ENCODE measurements at places on chromosomes 1 and 21.

GRCh38 chr1:111924786-111925185 lies 64.7 kb downstream of the KCND3 start:
- no peak for DNase-seq

DNA sequence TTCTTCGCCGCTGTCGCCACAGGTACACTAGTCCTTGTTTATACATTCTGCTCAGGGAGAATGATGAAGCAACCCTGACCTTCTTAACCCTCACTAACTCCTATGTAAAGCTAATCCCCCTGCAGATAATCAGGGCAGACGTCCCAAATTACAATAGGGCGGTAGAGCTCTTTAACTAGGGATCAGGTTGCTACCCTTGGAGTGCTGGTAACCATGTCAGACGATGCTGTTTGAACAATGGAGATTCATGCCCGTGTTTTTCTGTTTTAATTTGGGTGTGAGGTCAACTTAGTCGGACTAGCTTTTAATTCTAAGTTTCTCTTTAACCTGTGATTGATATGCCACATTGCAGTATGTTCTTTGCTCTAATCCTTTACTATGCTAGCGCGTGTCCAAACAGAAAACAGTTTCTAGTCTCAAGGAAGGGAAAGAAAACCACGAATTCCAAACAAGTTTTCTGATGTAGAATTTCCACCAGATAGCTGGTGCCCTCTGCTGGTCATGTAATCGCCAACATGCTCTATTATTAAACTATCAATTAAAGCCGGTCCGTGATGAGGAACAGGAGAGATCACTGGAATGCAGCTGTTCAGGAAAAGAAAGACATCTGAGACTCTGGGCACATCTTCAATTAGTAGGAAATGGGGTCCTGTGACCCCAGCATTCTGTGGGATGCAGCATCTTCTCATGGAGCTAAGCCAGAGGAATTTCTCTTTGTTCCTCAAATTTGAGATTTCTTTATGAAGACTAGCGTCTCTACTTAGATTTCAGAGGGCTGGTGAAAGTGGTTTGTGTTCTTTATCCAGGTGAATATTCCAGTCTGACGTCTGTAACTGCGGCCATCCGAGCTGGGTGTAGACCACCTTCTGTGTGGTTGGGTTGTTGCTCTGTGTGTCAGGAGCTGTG lies 18.3 kb upstream of the VAMP3 start:
- DNase-seq, result no peak

DNA sequence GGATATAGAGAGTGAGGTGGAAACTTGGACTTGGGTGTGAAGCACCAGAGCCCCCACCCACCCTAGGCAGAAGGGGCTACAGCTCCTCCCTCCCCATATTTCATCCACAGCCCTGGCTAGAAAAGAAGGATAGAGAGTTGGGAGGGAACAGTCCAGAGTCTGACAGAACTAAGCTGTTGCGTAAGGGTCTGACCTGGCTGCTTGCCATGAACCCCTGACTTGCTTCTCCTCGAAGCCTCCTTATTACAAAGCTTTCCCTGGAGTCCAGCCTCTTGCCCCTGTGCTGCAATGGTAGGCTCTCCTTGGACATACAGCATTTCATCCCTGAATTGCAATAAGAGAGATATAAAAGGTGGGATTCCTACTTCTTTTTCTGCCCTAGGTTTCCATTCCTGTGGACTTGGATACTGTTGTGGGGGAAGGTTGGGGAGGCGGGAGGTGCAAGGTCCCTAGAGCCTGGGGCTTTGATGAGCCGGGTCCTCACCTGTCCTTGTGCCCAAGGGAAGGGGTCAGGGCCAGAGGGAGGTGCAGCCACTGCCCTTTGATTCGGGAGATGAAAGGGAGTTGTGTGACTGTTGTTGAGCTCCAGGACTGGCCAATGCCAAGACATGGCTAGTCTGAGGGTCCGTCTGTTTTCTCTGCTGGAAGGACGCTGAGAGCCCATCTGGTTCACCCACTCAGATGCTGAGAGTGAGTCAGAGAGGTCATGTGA lies 2.7 kb downstream of the RHBG start:
- DNase-seq, result no peak

- DNase-seq, result no peak
Measured at GRCh38 chr1:240091614-240092300, at the start of gene FMN2. TSS of gene FMN2 (plus strand) at chr1:240091883. CDS start at chr1:240092110, 227 bp downstream.

DNA sequence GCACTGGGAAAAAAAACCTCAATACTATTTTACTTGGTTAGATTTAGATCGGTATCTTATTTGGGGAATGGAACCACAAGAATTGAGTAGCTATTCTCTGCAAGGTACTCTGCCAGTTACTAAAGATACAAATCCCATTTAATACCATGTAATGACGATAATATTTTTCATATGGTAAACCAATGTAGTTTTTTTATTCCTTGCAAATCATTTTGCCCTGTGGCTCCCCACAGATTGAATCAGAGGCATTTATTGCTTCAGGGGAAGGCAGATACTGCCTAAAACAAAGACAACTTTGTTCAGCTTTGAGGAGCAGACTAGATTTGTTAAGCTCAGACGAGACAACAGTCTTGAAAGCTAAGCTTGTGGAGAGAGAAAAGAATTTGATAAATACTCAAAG lies 226.7 kb upstream of the RUNX1 start:
- no peak for DNase-seq

GRCh38 chr1:5393603-5394002 lies 598.6 kb downstream of the NPHP4 start:
- DNase-seq, result no peak

GRCh38 chr1:200176798-200177197 lies 149.3 kb downstream of the NR5A2 start:
- DNase-seq, result no peak

GRCh38 chr1:172561252-172561651 lies 28.3 kb downstream of the SUCO start:
- DNase-seq, result no peak

GRCh38 chr1:185207170-185207569 lies 50.2 kb downstream of the SWT1 start:
- DNase-seq, result no peak

GRCh38 chr1:11444907-11445306 lies 34.0 kb upstream of the DISP3 start:
- DNase-seq, result no peak

DNA sequence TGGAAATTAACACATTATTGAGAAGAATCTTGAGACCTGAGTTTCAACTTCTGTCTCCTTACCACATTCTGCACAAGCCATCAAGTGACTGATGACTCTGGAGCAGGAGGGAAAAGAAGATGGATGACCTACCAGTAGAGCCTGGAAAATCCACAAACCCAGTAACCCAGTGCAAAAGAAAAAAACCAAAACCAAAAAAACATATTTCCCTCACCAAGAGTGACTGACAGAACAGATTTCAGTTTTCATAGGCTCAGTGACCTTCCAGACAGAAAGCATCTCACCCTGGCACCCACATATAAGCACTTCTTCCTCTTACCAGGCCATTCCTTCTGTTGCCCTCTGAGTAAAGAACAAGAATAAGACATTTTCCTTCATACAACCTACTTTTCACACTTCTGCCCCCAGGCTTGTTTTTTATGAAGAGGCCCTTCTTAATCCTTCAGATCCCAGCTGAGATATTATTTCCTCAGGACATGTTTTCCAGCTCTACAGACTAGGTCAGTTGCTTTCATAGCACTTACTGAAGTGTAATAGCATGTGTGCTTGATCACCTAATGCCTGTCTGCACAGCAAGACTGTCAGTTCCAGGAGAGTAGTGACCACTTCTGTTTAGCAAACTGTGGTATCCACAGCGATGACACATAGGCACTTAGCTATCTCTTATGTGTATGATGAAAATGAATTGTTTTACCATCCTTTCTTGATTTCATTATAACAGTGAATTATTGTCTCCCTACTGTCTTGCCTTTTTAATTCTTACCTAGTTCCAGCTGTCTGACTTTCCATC lies 4.0 kb downstream of the TSACC start:
- no peak for DNase-seq

DNA sequence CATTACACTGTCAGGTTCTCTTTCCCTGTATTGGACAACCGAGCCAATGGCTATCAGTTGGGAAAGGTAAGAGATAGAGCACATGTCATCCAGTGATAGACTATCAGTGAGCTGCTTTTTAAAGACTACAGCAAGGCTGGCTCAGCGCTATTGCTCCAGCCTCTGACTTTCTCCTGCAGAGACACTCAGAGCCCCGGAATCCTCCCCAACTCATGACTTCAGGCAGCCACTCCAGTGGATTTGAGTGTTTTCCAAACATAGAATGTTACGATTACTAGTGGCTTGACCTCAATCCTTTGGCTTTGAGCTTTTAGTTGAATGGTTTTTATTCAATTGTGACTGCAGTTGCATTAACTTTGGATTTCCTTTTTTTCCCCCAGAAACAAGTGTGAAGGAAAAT lies 331.9 kb downstream of the DISC1 start:
- DNase-seq, result no peak

DNA sequence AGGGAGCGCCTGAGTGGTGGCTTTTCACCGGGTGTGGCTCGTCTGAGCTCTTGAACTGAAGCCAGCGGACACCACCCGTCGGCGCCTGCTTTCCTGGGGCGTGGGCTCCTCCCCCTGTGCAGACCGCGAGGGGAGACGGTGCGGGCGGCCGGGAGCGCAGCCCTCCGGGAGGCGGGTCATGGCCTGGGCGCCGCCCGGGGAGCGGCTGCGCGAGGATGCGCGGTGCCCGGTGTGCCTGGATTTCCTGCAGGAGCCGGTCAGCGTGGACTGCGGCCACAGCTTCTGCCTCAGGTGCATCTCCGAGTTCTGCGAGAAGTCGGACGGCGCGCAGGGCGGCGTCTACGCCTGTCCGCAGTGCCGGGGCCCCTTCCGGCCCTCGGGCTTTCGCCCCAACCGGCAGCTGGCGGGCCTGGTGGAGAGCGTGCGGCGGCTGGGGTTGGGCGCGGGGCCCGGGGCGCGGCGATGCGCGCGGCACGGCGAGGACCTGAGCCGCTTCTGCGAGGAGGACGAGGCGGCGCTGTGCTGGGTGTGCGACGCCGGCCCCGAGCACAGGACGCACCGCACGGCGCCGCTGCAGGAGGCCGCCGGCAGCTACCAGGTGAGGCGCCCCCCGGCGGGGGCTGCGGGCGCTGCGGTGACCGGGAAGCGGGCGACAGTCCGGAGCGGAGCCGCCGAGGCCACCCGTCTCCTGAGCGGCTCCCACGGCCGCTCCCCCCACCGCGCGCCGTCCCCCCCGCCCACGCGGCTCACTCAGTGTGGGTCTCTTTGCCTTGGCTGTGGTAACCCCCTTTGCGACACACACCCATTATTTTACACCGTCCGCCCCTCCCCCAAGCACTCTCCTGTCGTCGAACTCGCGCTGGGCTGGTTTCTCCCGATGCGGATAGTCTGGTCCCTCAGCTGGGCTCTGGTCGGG lies at the start of gene TRIM58:
Gene TRIM58, plus strand, starts transcription at position 119 of the 916 bp plus-strand sequence. Its CDS starts 60 bp downstream, at position 179.
- no peak for DNase-seq

DNA sequence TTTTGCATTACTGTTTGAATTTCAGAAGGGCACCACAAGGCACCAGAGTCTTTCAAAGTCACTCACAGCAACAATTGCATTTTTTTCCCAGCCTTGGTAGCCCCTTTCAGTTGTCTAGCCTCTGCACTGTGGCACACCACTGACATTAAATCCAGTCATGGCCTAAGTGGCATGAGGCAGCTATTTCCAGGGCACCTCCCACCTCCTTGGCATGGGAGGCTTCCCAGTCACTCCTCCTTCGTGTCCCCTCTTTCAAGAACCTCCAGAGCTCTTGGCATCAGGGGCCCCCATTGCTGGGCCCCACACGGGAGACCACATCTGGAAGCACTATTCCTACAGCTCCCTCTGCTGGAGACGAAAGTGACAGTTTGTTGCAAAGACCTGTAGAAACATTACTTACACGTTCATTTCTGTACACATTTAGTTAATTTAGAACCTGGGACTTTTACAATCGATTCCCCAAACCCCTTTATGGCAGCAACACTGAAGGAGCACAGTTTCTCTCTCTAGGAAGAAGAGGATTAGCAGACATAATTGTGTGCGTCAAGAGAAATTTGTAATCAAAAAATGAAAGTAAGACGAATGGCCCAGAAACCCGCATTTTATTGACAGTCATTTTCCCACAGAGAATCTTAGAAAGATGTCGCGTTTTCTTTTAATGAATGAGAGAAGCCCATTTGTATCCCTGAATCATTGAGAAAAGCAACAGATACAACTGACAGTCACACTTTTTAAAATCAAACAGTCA lies 5.7 kb upstream of the CHD5 start:
- DNase-seq, result no peak

DNA sequence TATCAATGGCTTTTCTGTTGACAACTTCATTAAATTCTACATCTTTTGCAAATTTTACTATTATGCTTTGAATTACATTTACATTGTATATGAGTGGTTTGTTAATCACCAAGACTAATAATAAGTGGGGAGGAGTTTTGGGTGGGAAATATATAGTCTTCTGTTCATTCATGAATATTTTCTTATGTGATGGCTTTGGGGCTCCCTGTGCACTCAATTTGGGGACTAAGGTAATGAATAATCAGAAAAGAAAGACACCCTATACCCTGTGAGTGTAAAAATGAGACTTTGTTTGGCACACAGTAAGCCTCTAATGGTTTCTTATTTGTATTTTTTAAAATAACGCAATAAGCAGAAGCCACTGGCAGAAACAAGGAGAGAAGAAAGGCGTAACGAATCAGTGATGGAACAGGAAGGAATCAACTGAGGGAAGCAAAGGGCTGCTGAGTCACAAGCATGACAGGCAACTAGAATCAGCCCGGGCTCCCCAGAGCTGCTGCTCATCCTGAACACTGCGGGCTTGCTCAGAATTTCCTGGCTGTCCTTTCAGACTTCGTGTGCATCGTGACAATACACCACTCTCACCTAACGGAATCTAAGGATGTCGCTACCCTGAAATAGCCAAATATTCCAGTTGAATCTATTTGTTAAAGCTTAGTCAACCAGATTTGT lies 20.8 kb upstream of the RGS2 start:
- DNase-seq, result no peak

DNA sequence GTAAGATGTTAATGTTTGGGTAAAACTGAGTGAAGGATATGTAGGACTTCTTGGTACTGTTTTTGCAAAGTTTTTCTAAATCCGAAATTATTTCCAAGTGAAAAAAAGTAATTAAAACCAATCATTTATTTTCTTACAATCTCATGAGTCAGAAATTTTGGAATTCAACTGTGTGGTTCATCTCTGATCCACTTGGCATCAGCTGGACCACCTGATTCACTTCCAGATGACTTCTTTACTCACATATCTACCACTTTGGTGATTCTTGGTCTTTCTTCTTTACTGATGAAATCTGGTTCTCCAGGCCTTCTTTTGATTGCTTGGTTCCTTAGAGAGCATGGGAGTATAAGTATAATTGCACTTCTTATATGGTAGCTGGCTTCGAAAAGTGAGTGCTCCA lies 254.9 kb upstream of the CACYBP start:
- no peak for DNase-seq
